HT-29 (cell line): ENCODE measurements at places on chromosomes 7 and 10.

DNA sequence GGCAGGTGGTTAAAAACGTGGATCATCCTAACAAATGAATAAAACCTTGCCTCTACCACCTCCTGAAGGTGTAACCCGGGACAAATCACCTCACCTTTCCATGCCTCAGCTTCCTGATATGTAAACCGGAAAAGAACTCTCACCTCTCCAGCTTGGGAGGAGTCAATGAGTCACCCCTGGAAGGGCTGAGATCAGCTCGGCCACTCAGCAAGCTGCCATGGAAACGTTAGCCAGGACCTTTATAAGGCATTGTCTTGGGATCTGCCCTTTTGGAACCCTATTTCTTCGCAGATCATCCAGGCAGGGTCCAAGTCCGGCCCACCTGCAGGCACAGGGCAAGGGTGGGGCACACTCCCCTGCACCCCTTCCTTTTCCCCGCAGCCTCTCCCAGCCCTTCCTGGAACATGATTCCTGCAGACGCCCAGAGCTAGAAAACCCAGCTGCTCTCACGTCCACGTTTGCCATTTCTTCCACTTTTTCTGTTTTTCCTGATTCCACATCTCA is 81.6 kb upstream of the PFKP start:
- peak; percentile 95 for DNase-seq

DNA sequence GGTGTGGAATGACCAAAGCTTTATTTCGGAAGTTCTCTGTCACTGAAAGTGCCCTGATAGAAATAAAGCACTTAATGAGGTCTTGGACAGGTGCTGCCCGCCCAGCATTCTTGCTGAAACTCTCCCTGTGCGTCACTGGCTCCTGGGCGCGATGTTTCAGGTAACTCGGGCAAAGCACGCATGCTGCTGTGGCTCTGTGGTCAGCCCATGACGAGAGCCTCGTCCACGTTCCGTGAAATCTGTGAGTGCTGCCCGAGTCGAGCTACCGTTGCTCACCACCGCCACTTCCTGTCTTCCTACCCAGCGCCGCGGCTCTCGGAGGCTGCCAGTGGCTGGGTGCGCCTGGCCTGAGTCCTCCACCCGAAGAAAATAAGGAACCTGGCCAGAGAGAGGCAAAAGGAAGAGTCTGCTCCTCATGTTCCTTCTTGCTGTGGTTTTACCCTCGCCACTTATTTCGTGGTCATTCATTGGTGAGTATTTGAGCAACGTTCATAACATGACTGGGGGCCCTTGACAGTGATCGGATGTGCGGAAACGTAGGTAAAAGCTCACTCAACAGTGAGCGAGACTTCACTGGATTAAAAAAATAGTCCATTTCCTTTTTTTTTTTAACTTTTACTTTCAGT is 95.5 kb downstream of the MAP3K8 start:
- DNase-seq: no peak

DNA sequence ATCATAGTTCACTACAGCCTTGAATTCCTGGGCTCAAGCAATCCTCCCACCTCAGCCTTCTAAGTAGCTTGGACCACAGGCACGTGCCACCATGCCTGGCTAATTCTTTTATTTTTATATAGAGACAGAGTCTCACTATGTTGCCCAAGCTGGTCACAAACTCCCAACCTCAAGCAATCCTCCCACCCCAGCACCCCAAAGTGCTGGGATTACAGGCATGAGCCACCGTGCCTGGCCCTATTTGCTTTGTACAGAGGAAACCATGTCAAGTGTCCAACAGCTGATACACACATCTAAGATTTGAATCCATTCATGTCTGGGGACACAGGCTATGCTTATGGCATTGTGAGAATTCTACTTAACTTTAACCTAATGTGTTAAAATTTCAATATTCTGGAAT is 29.9 kb upstream of the MPP7 start:
- DNase-seq: no peak

DNA sequence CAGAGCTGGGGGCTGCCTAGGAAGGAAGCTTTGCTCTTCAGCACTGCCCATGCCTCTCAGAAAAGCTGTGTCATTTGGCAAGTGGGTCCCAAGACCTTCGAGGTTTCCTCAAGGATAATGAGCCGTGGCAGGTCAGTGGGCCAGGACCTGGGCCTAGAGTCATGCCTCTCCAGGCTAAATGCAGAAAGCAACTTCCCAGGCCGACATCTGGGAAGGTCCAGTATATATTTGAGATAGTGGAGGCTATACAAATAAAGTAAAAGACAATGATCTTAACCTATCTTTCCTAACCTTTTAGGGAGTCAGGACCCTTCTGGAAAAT is 2.4 kb upstream of the HOXA10 start:
- DNase-seq: no peak

- DNase-seq: no peak
These were observed 79.1 kb downstream of the VTI1A start for GRCh38 chr10:112526139-112526538.

- peak; percentile 42 for DNase-seq
These were observed 231.8 kb downstream of the KCNMA1 start for GRCh38 chr10:77405771-77406241.

- no peak for DNase-seq
These were observed 89.0 kb downstream of the PTPRE start for GRCh38 chr10:127995939-127996338.

DNA sequence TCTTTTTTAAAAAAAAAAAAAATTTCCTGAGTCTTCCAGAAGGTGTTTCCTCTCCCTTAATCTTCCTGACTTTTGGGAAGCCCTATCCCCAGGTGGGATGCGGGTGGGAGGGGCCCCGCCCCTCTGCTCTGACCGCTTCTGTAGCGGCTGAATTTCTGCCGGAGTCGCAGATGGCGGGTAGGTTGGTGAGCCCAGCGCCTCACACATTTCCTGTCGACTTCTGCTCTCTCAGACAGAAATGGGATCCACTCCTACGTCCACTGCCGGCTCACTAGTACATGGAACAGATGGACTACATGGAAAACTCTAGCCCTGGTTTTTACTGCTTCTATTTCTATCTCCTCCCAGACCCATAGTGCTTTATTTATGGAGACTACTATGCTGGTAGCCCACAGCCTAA is 90.9 kb downstream of the NEUROD6 start:
- no peak for DNase-seq
